ENCODE measurements at places on chromosomes 3 and 15.

GRCh38 chr3:156341332-156341731 lies 213.6 kb downstream of the SSR3 start:
- DNase-seq: no peak

DNA sequence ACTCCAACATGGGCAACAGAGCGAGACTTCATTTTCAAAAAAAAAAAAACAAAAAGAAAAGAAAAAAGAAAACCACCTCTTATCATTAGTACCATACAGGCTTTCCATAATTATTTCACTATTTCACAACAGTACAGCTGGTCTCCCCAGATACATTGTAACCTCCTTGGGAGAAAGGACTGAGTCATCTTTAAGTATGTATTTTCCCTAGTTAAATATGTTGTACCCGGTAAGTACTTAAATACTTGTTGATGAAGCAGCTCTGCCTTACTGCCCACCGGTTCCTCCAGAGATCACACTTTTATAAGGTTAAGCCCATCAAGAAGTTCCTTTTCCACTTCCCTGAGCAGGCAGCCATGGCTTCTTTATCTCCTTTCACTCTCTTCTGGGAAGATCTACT lies 789.5 kb upstream of the CFAP20DC start:
- no peak for DNase-seq

DNA sequence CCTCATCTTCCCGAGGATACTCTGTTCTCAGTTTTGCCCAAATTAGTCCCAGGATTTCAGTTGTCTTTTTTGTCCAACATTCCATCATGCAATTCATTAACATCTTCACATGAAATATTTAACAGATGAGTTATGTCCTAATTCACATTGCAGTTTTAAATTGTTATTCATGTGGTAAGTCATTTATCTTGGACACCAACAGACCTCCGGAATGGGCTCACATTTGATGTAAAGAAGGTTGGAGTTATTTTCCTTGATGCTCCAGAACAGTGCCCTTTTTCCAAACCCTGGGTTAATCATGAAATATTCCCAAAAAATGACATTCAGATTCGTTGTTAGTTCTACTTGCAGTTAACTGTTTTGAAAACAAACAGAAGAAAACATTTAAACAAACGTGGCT lies 32.8 kb upstream of the LRTM1 start:
- no peak for DNase-seq

- DNase-seq: no peak
Observed at GRCh38 chr15:55628369-55628730, 40.2 kb upstream of the PYGO1 start.

DNA sequence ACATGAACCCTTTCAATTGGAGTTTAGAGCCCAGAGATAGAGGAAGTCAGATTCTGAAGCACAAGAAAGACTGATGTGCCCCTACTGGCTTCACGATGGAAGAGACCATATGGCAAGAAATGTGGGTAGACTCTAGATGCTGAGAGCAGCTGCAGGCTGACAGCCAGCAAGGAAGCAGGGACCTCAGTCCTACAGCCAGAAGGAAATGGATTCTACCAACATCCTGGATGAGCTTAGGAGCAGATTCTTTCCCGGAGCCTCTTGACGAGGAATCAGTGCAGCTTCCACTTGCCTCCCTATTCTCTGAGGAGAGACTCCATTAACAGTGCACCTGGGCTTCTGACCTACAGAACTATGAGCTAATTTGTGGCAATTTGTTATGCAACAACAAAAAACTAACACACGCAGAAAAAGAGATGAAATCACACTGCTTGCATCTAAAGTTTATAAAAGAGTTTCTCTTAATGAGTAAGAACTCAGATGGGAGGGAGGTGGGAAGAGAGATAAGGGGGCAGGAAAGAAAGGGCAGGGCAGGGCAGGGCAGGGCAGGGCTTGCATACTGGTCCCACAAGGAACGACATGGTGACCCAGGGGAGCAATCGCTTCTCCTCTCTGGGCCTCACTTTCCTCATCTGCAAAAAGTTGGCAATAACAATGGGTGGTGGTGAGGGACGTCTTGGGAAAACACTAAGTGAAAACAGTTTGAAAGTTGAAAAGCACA lies 440.9 kb downstream of the FOXP1 start:
- no peak for DNase-seq

GRCh38 chr3:106086636-106087035 lies 217.8 kb upstream of the CBLB start:
- no peak for DNase-seq

- no peak for DNase-seq
Observed at GRCh38 chr15:34347951-34348638, 5.0 kb downstream of the NUTM1 start.

DNA sequence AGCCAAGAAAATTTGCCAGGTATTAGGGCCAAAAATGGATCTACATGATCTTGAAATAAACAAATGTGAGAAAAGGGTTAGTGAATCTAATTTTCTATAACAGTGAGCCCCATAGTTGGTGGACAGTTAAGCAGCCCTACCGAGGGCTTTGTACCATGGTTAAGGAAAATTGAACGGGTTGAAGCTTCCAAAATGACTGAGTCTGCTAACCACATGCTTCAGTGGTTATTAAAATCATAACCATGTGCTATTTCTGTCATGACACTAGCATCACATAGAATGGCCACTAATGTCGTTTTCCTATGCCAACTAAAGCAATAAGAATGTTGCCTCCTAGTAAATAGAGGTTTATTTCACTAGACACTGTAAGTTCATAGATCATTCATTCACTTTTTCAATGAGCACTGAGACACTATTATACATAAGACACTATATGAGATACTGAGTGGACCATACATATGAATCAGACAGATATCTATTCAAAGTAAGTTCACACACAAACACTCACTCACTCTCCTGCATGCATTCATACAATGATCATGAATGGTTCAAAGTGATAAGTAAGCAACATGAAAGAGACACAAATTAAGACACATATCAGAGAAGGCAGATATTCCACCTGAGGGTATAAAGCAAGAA lies 4.3 kb downstream of the SST start:
- DNase-seq: no peak

DNA sequence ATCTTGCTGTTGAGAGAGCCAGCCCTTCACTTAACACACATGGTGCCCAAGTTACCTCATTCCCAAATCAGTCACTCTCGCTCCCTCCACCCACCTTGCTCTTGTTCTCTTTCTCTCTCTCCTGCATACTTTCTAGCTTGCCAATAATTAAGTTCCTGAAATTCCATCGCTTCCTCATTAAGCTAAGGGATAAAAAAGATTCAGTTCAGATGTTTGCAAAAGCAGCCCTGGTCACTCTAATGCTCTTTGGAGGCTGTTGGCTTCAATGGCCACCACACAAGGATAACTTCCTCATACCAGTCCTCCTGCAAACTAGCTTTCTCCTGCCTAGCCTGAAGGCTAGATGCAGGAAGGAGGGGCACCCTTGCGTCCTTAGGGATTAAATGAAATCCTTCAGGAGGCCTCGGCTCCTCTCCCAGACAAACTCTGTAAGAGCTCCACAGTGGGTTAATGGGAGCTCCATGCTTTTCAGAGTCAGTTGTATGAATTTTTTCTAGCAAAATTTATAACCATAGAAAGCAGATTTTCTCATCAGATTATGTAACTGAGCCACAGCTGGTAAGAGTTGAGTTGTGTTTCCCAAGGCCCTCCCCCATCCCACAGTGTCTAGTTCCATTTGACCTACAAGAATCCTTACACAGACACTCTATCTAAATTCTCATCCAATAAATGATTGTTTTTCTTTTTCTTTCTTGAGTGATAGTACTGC lies 176.6 kb upstream of the TRIM42 start:
- no peak for DNase-seq

GRCh38 chr3:3281024-3281423 lies 101.5 kb upstream of the CRBN start:
- DNase-seq: no peak

GRCh38 chr15:27730868-27731267 lies 368.2 kb downstream of the OCA2 start:
- DNase-seq: no peak

- no peak for DNase-seq
Observed at GRCh38 chr15:25385986-25386385, 52.8 kb downstream of the UBE3A start.

GRCh38 chr15:68768321-68768720 lies 52.4 kb downstream of the ANP32A start:
- DNase-seq: no peak

- DNase-seq: no peak
Observed at GRCh38 chr3:181711325-181712135, at the start of gene SOX2. TSS of gene SOX2 (plus strand) at chr3:181711925. CDS start at chr3:181712361, 436 bp downstream.

- DNase-seq: no peak
Observed at GRCh38 chr3:116038968-116039650, 406.2 kb downstream of the LSAMP start.

- no peak for DNase-seq
Observed at GRCh38 chr15:45641999-45642932, 7.4 kb downstream of the SQOR start.

Measured in stimulated activated CD8-positive, alpha-beta memory T cell treated with anti-CD3 and anti-CD28 coated beads, Interleukin-4, amount 100 ng/mL, for 1 hour (primary cell).